Cardiac ventricle fibroblast (primary cell): ENCODE measurements at places on chromosomes 3 and 15. TPM values are rescaled to one million over a fixed set of nuclear protein-coding genes. Genes with fewer than 3 reads are reported as not detected.

TKT gene
- total RNA-seq: 705 and 712 TPM in 2 replicates

GCSAM gene
- not detected in 2 replicates for total RNA-seq

HTR3D gene
- not detected in 2 replicates for total RNA-seq

NSUN3 gene
- 4.1 and 6.3 TPM in 2 replicates for total RNA-seq

CAND2 gene
- total RNA-seq: 0.44 and 0.81 TPM in 2 replicates

CX3CR1 gene
- total RNA-seq: not detected in 2 replicates

DUOXA2 gene
- not detected in 2 replicates for total RNA-seq

MYLK gene
- 2.8 and 5.9 TPM in 2 replicates for total RNA-seq

UBA7 gene
- 30.3 and 31.1 TPM in 2 replicates for total RNA-seq

NR2F2 gene
- total RNA-seq: 35.2 and 37.8 TPM in 2 replicates

GOLGA6B gene
- not detected in 2 replicates for total RNA-seq

CMTM8 gene
- 11.1 and 15.5 TPM in 2 replicates for total RNA-seq

SNTN gene
- total RNA-seq: not detected in 2 replicates

PLA2G4D gene
- total RNA-seq: not detected in 2 replicates

BOC gene
- total RNA-seq: 16.6 and 23.2 TPM in 2 replicates

TGM4 gene
- total RNA-seq: not detected in 2 replicates

FBXW12 gene
- total RNA-seq: not detected in 2 replicates

FBXO40 gene
- total RNA-seq: not detected in 2 replicates

CYP1A2 gene
- not detected in 2 replicates for total RNA-seq

CTXN2 gene
- total RNA-seq: not detected in 2 replicates

KBTBD13 gene
- total RNA-seq: not detected in 2 replicates

COL6A6 gene
- total RNA-seq: 0.50 and 0.68 TPM in 2 replicates

CTNNB1 gene
- 235 and 287 TPM in 2 replicates for total RNA-seq

ALDH1A2 gene
- total RNA-seq: 34.0 and 45.0 TPM in 2 replicates

ZBTB20 gene
- total RNA-seq: 27.1 and 34.1 TPM in 2 replicates

HESX1 gene
- 0.19 and 0.49 TPM in 2 replicates for total RNA-seq

XCR1 gene
- total RNA-seq: not detected in 2 replicates

CPLX3 gene
- not detected in 2 replicates for total RNA-seq

HRG gene
- total RNA-seq: not detected in 2 replicates

ACTRT3 gene
- 4.5 and 6.4 TPM in 2 replicates for total RNA-seq

ADGRG7 gene
- not detected in 2 replicates for total RNA-seq

MNS1 gene
- total RNA-seq: 1.7 and 1.9 TPM in 2 replicates

GUCA1C gene
- not detected in 2 replicates for total RNA-seq

PLA2G4E gene
- total RNA-seq: not detected in 2 replicates

GNAI2 gene
- 132 and 164 TPM in 2 replicates for total RNA-seq

SECISBP2L gene
- total RNA-seq: 21.4 and 46.1 TPM in 2 replicates

BNC1 gene
- 0.68 and 1.2 TPM in 2 replicates for total RNA-seq

GPR149 gene
- not detected in 2 replicates for total RNA-seq

ACOX2 gene
- 21.7 and 24.2 TPM in 2 replicates for total RNA-seq

ERICH6 gene
- total RNA-seq: not detected in 2 replicates

MLF1 gene
- 4.4 and 4.5 TPM in 2 replicates for total RNA-seq

GOLGA6D gene
- total RNA-seq: not detected in 2 replicates

CADPS gene
- total RNA-seq: not detected in 2 replicates

P3H2 gene
- total RNA-seq: 2.7 and 9.7 TPM in 2 replicates

PLA2G4F gene
- total RNA-seq: not detected in 2 replicates

POTEB3 gene
- not detected in 2 replicates for total RNA-seq

CCR8 gene
- total RNA-seq: not detected in 2 replicates

CHL1 gene
- 0.12 and 0.15 TPM in 2 replicates for total RNA-seq

ENTPD3 gene
- 0.06 and 0.15 TPM in 2 replicates for total RNA-seq

KBTBD12 gene
- not detected in 2 replicates for total RNA-seq

CHRNB4 gene
- total RNA-seq: not detected in 2 replicates

CCR3 gene
- total RNA-seq: not detected in 2 replicates

AMIGO3 gene
- total RNA-seq: 0.31 and 0.54 TPM in 2 replicates

SFMBT1 gene
- total RNA-seq: 2.0 and 2.8 TPM in 2 replicates

CCDC54 gene
- total RNA-seq: not detected in 2 replicates
